ENCODE measurements at places on chromosomes 6 and 20. TPM values are rescaled to one million over a fixed set of nuclear protein-coding genes. Genes with fewer than 3 reads are reported as not detected.

PLA2G7 gene
- total RNA-seq, result 2.0 TPM

OXT gene
- total RNA-seq, result not detected

TEAD3 gene
- 21.3 TPM for total RNA-seq

SH3BGRL2 gene
- 25.2 TPM for total RNA-seq

PRR18 gene
- total RNA-seq, result 0.18 TPM

MYLK2 gene
- total RNA-seq, result 21.3 TPM

NFS1 gene
- 47.8 TPM for total RNA-seq

KHDC1 gene
- total RNA-seq, result 4.5 TPM

KHDC1L gene
- total RNA-seq, result not detected

FGD2 gene
- 10.9 TPM for total RNA-seq

RGS17 gene
- total RNA-seq, result 0.82 TPM

SYNJ2 gene
- 12.3 TPM for total RNA-seq

CCN5 gene
- total RNA-seq, result not detected

MAP1LC3A gene
- total RNA-seq, result 42.6 TPM

FAXC gene
- 2.4 TPM for total RNA-seq

CENPB gene
- 50.0 TPM for total RNA-seq

C20orf204 gene
- 3.6 TPM for total RNA-seq

HSPA1A gene
- 1,222 TPM for total RNA-seq

ENPP3 gene
- total RNA-seq, result 6.5 TPM

Data from metanephros (tissue), 2 donors.